ENCODE measurements at places on chromosomes 1 and 21.

DNA sequence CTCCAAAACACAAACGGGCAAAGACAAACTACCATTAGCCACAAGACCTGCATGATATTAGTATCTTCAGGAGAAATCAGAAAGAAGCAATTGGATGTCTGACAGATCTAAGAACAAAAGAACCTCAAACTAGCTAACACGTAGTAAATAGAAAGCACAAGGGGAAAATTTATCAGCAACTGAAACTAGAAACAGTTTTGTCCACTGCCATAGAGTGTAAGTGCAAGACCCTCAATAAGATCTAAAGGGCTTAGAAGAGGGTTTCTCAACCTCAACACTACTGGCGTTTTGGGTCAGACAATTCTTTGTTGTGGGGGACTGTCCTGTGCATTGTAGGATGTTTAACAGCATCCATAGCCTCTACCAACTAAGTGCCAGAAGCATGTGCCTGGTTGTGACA, 54.0 kb downstream of the KLHL20 start:
- no peak for DNase-seq

GRCh38 chr1:36203027-36203553, 21.2 kb upstream of the THRAP3 start:
- no peak for DNase-seq

GRCh38 chr1:205441716-205442050, 14.2 kb downstream of the BLACAT1 start:
- no peak for DNase-seq

- no peak for DNase-seq
Measured at GRCh38 chr21:44583089-44583799, 2.8 kb upstream of the KRTAP10-5 start.

GRCh38 chr1:35535243-35535642, 22.0 kb downstream of the KIAA0319L start:
- DNase-seq = no peak
